ENCODE measurements at places on chromosomes 5 and 9.

DNA sequence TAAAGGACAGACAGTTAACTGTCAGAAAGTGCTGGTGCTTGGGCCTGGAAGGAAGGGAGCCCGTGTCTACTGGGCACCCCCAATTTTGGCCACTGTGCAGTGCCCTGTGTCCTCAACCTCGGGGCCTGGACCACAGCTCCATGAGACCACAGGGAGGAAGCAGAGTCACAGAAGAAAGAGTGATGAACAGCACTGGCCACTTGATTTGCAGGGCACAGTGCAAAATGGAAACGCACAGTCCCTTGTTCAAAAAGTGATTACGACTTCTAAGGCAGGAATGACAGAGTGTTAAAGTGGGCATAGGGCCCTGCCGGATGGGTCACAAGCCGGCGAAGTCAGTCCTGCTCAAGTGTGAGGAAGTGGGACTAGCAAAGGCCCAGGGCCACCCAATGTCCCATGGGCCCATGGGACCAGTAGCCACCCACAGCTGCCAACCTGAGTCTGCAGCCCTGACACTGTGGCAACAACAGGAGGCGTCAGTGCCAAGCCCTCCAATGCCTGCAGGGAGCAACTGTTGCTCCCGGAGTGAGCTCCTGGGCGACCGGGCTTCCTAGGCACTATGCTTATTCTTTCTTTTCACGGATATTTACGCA, 85.4 kb downstream of the ADAMTS2 start:
- DNase-seq = no peak

GRCh38 chr5:178793151-178793550, 62.7 kb upstream of the ZNF354A start:
- DNase-seq = no peak

GRCh38 chr5:143219696-143220095, 183.8 kb downstream of the NR3C1 start:
- DNase-seq = no peak

DNA sequence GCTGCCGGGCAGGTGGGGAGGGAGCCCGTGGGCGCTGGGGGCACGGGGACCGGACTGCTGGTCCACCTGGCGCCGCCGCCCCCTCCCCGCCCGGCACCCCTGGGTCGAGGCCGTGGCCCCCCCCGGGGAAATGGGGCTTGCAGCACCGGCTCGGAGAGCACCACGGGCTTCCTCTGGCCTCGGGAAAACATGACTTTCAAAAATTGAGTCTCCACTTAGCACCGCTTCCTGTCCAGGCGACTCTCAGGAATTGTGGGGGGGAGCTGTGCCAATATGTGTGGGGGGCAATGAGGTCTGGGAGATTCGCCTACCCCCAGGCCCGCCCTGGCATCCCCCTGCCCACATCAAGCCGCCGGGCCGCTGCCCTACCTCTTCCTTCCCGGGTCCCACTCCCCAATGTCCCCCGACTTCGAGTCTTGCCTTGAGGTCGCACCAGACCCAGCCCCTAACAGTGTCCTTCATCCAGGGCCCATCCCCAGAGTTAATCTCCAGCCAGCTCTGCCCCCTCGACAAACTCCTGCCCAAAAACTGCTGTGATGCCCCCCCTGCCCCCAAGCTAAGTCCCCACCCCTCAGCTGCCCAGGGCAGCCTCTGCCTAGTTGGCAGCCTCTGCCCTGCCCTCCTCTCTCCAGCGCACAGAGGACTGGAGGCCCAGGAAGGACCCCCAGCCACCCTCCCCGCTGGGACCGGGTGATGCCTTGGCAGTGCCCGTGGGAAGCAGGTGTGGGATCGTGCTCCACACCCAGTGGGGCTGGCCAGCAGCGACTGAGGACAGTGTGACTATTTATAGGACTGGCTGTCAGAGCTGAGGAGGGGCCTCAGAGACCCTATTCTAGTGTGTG, 3.9 kb downstream of the EGFL7 start:
- DNase-seq = no peak

DNA sequence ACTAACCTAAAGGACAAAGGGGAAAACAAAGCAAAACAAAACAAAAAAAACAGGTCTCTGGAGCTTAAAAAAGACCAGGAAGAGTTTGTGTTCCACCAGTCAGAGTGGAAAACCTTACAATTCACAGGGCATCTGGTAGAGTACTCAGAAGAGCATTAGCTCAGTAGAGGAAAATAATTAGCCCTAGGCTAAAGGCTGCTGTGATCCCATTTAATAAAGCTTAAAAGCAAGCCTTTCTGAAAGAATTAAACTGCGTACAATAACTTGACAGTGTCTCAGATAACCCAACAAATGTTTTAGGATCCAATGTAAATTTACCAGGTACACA, 7.3 kb downstream of the ECM2 start:
- DNase-seq = no peak

GRCh38 chr9:74711341-74711740, 176.4 kb downstream of the TRPM6 start:
- DNase-seq = no peak

DNA sequence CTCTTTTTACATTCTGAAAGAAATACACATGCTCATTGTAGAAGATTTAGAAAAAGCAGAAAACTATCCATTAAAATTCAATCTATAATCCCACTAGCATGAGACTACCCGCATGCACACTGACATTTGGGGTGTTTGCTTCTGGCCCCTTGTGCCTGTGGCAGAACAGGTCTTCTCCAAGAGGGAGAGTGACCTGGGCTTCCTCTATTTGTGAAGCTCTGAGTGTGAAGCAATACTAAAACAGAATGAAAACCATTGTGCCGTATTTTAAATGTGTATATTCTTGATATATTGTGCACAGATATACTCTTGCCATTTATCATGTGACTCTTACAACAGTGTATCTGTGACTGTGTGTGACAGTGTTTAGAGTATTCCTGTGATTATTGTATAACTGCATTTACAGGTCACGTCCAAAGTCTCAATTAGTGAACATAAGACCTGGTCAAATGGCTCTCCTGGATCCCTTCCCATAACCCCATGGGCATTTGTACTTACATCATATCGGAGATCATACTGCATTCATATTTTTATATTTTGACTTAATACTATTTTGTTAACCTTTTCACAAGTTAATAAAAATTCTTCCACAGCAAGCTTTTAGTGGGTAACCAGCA, 14.7 kb upstream of the CPEB4 start:
- DNase-seq = no peak

- DNase-seq = no peak
These were observed 585.6 kb downstream of the PSAT1 start for GRCh38 chr9:78882481-78882880.

DNA sequence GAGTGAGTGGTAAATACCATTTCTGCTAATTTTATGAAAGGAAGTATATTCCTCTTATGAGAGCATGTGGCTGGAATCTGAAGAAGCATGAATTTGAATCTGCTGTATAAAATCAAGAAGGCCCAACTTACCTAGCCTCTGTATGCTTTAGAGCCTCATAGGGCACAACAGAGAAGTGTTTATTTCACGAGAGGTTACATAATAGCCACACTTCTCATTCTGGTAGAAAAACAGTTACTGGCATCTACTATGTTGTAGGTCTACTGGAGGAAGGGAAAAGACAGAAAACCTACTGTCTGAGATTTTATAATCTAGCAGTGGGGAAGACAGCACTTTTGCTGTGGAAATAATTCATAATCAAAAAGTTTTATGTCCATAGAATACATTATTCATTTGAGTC, 172.6 kb upstream of the ZNF608 start:
- no peak for DNase-seq

DNA sequence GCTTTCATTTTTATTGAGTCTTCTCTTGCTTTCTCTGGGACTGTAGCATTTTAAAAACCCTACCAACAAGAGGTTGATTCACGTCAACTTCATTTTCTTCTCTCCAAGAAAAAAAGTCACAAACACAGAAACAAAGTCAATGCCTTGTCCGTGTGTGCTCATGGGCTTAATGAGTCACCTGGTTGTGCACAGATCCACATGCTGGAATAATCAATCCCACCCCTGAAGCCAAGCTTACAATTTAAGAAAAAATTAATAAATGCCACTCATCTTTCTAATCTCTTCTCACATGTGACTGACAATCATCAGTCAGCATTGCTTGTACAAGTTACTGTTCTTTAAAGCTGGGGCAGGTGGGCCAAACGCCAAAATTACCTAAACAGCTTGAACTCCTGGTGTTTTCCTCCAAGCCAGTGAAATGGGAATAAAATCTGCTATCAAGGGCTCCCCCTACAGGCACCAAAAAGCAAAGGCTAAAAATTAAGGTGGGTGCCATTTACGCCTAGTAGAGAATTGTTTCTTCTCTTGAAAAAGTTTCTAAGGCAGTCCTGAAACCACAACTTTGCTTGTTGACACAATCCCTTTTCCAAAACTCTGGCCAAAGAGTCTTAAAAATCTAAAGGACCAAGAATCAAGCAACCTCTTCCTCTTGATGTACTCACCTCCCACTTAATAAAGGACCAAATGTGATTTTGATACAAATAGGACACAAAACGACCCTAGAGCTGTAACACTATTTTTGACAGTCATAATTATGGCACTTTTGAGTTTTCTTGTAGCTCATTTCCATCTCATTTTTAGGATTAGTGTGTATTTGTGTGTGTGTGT, 21.3 kb downstream of the TRMO start:
- DNase-seq = no peak

DNA sequence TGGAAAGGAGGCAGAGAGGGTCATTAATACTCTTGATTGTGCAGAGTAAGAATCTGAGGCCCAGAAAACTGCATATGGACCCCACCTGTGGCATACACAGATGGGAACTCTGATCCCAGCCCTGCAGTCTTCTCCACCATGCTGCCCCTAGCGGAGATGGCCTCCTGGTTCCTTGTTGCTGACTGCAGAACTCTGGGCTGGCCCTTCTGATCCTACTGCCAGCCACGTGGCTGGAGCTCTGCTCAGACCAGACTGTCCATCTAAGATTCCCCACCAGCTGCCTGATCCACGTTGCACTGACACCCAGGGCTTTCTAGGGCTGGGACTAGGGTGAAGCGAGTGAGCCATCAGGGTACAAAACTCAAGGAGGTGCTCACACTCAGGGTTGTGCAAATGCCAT, 245.7 kb upstream of the NR4A3 start:
- DNase-seq = no peak

- no peak for DNase-seq
These were observed 43.9 kb downstream of the RAI14 start for GRCh38 chr5:34700078-34700452.

DNA sequence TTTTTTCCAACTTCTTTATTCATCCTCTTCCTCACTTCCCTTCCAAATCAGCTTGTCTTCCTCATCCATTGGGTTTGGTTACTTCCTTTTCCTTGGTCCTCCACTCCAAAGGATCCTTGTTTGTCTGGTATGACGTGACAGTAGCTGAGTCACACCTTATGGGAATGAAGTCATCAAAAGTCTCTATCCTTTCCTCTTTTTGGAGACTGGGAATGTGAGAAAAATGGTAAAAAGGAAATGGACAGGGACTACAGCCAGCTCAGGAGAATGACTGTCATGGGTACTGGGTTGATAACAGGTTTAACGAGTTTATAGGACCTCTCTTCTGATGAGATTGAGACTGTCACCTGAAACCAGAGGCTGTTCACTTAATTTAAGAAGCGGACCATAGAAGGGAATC, 76.2 kb upstream of the MYO10 start:
- DNase-seq = no peak

DNA sequence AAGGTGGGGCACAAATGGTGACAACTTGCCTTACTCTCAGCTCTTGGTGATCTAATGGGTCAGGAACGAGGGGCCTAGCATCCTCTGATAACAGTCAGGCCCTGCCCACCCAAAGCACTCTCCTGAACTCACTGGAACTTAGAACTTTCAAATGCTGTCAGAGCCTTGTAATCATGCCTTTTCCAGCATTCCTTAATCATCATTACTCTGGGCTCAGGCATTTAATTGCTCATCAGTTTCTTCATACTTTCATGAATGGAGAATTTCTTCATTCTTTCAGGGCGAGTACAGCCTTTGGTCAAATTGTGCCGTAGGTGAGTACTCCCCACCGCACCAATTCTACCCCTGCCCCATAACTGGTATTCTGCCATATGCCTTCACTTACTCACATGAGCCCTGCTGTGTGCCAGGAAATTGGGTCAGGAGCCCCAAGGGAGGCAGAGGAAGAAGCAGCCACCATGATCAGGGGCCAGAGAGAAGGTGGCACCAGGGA, 30.2 kb upstream of the DUSP1 start:
- no peak for DNase-seq

GRCh38 chr9:14221558-14221957, 92.4 kb downstream of the NFIB start:
- DNase-seq = no peak

GRCh38 chr9:103617046-103617445, 477.1 kb upstream of the SMC2 start:
- no peak for DNase-seq

GRCh38 chr5:137320056-137321045, 178.8 kb downstream of the SPOCK1 start:
- no peak for DNase-seq

DNA sequence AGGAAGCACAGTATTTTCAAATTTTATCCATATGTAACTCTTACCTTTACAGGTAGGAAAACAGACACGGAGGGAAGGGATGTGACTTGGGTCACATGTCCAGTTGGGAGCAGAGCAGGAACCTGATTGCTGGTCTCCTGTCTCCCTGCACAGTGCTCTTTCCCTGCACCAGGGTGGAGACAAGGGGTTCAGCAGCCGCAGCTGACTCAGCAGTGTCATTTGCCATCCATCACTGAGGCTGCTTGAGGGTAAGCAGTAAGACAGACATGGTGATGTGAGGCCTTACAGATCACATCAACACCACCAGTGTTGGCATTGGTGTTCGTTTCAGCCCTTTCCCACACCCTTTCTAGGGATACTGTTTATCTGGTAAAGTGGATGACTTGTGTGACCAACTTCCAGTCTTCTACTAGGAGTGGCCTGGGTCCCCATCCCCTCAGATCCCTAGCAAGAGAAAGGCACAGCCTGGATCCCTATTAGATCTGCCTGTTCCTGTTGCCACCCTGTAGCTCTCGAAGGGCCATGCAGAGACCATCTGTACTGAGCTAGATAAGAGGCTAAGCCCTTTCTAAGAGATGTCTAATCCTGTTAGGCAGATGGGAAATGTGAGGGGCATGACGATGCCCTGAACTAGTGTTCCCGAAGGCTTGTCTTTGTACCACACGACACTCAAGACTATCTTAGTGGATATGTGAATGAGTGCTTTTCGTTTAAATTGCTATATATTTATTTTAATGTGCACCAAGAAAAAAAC, 29.1 kb downstream of the FRMPD1 start:
- DNase-seq = no peak

- no peak for DNase-seq
These were observed 15.4 kb downstream of the KCNT1 start for GRCh38 chr9:135717410-135717809.

Data from activated CD8-positive, alpha-beta memory T cell treated with anti-CD3 and anti-CD28 coated beads for 48 hours (primary cell).